Inflammatory macrophage (primary cell): ENCODE measurements at places on chromosomes 7 and 10.

GRCh38 chr10:84026821-84027257, 112.5 kb upstream of the GHITM start:
- DNase-seq, result peak; percentile 12

DNA sequence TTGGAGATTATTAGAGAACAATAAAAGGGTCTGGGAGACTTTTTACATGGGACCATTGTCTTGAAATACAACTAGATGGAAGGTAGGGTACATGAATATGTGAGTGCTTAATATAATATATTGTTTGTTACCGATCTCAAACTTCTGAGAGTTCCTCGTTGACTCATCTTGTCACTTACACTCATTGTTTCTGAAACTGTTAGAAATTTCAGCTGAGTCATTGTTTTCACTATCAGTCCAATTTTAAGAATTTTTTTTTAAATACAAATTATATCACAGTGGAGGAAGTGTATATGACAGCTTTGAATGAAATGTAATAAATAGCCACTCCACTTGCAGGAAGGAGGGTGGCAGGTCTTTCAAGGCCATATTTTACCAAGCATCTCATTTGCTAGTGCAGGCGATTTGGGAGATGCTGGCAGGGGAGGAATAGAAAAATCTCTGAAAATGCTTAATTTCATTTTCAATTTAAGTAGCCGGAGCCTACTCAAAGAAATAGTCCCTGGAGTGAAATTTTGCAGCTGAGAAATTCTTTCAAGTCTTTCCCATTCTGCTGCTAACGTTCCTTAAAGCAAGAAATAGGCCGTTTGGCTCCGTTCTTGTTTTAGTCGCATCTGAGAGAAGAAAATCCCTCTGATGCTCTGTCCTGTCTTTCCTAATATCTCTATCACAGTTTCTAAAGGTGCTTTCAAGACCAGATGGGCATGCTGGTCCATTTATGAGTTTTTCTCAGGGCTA, 1404.2 kb upstream of the CELF2 start:
- no peak for DNase-seq

GRCh38 chr10:124741922-124742412, 2.2 kb downstream of the FAM53B start:
- no peak for DNase-seq

- DNase-seq, result no peak
Observed at GRCh38 chr7:45253368-45253767, 95.8 kb downstream of the RAMP3 start.

DNA sequence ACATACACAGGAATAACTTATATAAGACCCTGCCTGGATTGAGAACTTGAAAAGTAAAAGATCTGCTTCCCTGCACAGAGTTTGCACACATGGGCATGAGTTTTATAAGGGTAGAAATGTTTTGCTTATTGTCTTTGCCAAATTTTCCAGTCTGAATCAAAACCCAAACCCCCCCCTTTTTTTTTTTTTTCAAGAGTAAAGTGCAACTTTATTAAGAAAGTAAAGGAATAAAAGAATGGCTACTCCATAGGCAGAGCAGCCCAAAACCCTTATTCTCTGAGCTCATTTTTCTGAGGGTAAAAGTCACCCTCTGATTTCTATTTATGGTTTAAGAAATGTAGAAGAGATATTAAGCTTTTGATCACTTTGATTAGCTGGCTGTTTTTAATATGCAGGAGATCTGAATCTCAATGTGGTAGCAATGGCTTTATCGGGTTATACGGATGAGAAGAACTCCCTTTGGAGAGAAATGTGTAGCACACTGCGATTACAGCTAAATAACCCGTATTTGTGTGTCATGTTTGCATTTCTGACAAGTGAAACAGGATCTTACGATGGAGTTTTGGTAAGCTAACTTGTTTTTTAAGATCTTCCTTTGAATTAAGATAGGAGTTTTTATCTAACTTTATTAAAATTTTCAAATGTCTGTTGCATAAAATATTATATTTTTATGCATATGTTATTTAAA, 18.7 kb downstream of the MIOS start:
- DNase-seq, result no peak

- DNase-seq, result no peak
Observed at GRCh38 chr7:122140918-122141317, 3.1 kb downstream of the AASS start.

DNA sequence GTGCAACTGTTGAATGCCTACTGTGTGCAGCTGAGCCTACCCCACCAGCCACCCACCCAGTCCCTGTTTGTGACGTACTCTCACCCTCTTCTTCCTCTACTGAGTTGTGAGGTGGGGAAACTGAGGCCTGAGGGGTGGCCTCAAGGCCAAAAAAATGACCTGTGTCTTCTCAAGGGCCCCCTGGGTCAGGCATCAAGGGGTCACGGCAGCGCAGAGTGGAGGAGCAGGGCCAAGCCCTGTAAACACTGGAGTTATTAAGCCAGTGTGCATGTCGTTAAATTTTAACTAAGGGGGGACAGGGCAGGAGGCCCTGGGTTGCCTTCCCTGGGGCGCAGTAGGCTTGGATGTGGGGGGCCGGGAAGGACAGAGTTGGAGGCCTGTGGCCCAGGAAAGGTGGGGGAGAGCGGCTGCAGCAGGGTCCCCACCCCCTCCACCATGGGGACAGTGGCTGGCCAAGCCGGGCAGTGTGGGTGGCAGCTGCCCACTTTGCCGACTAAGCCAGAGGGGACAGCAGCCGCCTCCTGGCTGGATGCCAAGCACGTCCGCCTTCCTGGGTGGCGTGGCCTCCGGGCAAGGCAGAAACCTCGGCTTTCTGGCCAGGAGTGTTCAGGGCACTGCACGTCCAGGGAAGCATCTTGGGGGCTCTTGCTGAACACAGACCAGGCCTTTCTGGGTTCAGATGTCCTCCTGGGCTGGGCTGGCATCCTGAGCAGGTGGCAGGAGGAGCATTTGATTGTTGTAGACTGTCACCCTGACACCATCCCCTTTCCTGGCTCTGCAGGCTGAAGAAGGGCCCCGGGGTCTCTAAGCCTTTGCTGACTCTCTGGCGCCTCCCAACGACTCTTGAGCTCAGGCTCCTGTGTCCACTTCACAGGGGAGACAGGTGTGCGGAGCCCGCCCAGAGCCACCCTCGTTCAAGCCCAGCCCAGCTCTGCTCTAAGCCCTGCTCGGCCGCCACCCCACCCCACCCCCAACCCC, 1.9 kb downstream of the SLC29A4 start:
- DNase-seq, result no peak

DNA sequence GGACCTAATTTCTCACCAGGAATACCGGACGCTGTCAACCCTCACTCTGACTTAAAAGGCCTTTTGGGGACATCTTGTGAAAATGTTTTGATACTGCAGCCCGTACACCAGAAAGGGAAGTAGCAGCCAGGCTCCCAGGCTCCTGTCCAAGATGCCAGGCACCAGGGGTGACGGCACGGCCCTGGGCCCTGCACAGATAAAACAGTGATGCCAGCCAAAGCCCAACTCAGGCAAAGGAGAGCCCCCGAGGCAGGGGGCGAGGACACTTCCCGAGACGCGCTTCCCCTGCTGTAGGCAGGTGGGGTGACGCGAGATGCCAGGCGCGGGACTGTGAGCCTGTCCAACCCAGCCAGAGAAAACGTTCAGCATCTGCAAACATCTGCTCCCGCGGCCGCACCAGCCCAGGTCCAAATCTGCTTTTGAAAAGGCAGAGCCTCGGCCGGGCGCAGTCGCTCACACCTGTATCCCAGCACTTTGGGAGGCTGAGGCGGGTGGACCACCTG, 15.7 kb downstream of the ZFAND2A start:
- peak; percentile 64 for DNase-seq

DNA sequence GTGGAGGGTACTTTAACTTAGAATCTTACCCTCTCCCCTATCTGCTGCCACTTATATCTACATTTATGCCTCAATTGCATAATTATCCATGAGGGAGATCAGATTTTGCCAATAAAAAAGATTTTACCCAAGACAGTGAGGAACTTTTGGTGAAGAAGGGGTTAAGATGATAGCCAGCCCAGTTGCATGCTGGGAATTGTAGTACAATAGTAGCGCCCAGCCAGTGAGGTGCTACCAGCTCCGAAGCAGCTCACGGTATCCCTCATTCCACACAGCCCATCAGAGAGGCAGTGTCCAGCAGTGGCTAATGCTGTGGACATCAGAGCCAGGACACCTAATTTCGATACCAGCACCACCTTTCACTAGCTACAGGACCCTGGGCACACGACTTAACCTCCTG, 5.9 kb upstream of the LGI1 start:
- no peak for DNase-seq

DNA sequence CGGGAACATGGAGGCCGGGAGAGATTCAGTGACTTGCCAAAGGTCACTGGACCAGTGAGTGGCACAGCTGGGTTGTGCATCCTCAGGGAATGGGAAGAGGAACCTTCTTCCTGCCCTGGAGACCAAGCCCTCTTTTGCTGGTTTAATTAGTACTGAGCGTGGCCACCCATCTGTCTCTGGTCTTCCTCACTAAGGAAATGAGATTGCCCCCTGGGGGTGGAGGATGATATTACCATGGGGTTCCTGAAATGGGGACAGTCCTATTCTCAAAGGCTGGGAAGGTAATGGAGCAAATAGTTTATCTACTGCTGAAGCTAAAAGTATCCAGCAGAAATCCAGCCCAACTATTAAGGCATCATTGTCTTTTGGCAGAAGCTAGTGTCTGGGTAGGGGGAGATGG, 98.6 kb upstream of the FGFR2 start:
- peak; percentile 43 for DNase-seq
